MG63 (cell line): ENCODE measurements at places on chromosomes 3 and 15. TPM values are rescaled to one million over a fixed set of nuclear protein-coding genes. Genes with fewer than 3 reads are reported as not detected.

UPK1B gene
- not detected in 2 replicates for total RNA-seq

LRRC58 gene
- 23.2 and 37.0 TPM in 2 replicates for total RNA-seq

DNA sequence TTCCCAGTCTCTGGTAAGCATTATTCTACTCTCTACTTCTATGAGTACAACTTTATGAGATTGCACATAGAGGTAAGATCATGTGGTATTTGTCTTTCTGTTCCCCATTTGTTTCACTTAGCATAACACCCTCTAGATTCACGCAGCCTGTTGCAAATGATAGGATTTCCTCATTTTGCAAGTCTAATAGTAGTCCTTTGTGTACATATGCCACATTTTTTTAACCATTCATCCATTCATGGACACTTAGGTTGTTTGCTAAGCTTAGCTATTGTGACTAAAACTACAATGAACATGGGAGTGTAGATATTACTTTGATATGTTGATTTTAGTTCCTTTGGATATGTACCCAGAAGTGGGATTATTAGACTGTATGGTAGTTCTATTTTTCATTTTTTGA is 717.9 kb upstream of the ALCAM start:
- no peak for DNase-seq

HIGD2B gene
- total RNA-seq = not detected in 2 replicates

GRCh38 chr3:69385123-69385722 is 665 bp downstream of the FRMD4B start:
- DNase-seq = no peak

DNA sequence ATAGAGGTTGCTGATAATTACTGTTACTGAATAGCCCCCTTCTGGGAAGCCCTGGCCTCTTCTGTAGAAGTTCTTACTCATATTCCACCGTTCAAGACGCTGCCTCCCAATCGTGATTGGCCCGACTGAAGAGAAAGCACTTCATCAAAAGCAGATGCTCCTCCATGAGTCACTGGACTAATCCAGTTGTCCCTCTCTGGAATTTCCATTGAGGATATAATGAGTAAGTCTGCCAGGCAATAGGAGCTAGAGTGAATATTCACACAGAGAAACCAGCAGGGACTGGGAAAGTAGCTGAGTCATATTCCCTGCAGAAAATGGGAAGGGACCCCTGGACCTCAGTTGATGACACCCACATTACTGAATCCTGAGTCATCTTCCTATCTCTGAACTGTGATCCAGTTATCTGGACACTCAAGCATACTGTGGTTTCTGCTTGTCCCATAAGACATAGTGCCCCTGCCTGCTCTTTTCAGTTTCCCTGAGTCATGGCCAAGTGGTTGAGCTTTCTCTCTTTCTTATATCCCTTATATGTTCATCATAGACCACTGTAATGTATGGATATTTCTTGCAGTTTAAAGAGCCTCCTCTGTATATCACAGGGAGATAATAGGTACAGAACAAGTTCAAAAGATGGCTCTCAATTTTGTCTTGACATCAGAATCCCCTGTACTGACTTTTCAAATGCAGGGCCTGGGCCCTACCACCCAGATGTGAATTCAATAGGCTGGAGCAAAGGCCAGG is 151.2 kb upstream of the CDIN1 start:
- DNase-seq = peak; percentile 68

POLQ gene
- total RNA-seq = 4.2 and 7.4 TPM in 2 replicates

- DNase-seq = no peak
These were observed 25.9 kb downstream of the LTF start for GRCh38 chr3:46438831-46439230.

DNA sequence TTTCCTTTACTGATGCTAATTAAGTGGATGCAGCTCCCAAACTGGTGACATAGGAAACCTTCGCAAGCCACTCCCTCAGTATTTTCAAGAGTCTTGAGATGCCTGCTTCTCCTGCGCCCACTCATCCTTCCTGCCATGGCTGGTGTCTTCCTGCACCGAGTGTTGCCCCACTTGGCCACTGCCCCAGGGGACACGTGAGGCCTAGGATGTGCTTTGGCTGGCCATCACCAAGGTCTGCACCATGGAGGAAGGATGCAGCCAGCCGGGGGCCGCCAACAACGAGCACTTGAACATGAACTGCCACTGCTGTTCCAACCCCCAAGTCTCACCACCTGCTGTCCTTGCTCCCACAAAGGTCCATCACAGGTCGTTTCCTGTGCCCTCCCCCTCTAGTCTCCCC is 34.1 kb downstream of the EPHB3 start:
- DNase-seq = no peak

DNA sequence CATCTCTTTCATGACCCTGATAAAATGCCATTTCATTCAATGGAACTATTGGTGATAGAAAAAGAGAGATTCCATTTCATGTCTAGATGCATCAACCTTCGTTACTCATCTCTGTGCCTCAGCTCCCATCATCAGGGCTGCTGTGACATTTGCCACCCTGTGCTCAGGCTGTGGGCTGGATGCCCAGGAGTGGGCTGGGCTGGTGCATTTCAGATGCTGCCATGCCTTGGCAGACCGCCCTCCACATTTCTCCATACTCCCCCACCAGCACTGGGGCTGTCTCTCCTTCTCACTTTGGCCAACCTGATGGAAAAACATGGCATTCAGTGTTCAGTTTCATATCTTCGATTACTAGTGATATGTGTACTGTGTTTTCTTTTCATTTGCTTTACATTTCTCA is 59.1 kb downstream of the DNASE1L3 start:
- no peak for DNase-seq

DLL4 gene
- not detected in 2 replicates for total RNA-seq

DUOXA1 gene
- total RNA-seq = not detected in 2 replicates

DNA sequence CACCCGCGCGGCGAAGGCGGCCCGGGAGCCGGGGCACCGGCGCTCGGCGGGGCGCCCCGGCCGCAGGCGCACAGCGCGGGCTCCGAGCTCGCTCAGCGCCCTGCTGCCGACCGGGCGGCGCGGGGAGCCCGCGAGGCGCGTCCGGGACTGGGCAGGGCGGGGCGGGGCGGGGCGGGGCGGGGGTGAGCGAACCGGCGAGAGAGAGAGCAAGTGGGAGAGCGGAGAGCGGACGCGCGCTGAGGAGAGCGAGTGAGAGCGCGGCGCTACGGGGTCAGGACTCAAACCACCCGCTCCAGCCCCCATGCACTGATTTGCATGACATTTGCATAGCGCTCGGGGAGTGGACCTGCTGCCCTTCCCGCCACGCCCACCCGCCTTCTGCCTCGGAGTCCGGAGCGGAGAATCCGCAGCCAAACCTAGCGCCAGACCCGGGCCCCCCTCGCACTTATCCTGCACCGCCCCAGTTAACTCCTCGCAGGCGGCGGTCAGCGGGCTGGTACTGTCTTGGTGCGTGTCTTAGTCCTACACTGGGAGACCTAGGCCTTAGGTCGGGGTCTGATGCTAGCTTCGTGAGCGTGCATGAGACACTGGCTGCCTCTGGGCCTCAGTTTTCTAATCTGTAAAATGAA is at the start of gene MYLK:
MYLK (minus strand) TSS at position 130 of the 629 bp plus-strand sequence. CDS start 90,491 bp downstream, outside the sequence.
- peak; percentile 98 for DNase-seq

GRCh38 chr3:187343670-187344069 is 24.5 kb upstream of the RTP4 start:
- DNase-seq = no peak

DNA sequence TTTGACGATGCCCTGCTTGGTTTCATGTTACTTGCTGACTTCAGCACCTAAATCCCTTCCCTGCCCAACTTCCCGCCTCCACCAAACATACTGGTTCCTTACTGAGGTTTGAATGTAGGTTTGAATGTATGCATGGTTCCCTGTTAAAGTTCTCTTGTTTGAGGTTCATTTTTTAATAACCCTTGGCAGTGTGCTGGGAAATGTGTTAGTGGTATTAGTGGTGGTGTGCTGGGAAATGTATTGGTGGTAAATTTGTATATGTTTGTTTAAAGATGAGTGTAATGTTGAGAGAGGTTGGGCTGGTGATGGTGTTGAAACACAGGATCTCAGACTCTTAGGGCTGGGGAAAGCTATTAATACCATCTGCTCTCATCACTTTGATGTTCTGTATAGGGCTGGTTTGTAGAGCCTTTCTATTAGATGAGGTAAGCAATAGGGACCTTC is 392.7 kb downstream of the PTPRG start:
- DNase-seq = no peak

DNA sequence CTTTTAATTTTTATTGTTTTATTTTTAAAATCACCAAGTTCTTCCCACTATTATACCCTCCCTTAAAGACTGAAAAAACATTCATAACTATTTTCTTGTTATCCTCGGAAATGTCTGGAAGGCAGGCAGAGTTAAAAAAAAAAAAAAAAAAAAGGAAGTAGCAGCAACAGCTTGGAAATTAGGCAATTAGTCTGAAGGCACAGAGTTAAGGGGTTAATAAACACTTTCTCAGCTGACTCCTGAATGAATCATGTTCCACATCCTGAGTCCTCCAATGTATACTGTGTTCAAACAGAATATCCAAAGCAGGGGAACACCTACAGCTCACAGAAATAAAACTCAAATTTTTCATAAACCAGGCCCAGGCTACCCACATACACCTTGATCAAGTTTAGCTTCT is 5.8 kb downstream of the HEXA start:
- no peak for DNase-seq

FAM81A gene
- total RNA-seq = not detected in 2 replicates

ADAM10 gene
- total RNA-seq = 140 and 158 TPM in 2 replicates

DNA sequence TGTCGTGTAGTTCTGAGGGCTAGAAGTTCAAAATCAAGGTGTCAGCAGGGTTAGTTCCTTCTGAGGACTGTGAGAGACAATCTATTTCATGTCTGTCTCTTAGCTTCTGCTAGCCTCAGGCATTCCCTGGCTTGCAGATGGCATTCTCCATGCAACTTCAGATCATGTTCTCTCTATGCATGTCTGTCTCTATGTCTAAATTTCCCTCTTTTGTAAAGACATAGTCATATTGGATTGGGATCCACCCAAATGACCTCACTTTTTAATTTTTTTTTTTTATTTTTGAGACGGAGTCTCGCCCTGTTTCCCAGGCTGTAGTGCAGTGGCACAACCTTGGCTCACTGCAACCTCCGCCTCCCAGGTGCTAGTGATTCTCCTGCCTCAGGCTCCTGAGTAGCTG is 104.6 kb downstream of the RAP2B start:
- DNase-seq = no peak

EFHB gene
- total RNA-seq = not detected in 2 replicates

DNA sequence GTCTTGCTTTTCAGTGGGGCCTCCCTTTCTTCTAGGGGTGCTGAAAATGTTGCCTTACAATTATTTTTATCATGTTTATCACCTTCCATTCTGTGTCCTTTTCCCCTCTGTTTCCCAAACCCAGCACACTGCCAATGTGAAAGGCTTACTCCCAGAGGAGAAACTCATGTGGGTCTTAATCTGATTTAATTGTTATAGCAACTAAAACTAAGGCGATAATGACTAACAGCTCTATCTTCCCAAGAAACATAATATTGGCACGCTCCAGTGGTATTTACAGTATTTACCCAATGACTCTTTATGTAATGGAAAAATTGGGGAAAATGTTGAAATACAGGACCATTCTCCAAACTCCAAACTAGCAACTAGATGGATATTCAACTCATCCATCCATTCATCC is 58.4 kb downstream of the MESD start:
- DNase-seq = no peak

DNA sequence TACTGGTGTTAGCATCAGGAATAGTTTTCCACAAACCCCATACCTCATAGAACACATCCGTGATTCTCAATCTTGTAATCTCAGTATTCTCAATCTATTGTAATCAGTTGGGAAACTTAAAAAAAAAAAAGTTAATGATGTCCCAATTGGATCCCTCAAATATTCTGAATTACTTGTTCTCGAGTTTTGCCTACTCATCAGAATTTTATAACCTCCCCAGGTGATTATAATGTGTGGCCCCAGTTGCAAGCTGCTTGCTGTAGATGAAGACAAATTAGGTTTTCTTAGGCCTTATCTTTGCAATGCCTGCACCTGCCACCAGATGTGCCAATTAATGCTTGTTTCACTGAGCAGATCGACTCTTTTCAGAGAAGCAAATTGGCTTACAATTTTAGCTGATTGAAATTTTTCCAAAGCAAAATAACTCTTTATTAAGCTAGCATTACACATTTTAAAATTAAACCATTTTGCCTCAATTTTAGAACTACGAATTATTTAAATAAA is 19.0 kb upstream of the DIPK2A start:
- DNase-seq = no peak

DNA sequence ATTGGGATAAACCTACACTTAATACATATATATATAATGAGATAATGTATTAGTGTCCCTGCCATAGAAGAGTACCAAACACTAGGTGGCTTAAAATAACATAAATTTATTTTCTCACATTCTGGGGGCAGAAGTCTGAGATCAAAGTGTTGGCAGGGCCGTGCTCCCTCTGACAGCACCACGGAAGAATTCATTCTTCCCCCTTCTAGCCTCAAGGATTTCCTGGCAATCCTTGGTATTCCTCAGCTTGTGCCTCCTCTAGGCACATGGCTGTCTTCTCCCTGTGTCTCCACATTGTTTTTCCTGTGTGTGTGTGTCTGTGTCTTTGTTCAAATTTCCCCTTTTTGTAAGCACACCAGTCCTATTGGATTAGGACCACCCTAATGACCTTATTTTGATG is 115.2 kb upstream of the AGBL1 start:
- peak; percentile 9 for DNase-seq

DNA sequence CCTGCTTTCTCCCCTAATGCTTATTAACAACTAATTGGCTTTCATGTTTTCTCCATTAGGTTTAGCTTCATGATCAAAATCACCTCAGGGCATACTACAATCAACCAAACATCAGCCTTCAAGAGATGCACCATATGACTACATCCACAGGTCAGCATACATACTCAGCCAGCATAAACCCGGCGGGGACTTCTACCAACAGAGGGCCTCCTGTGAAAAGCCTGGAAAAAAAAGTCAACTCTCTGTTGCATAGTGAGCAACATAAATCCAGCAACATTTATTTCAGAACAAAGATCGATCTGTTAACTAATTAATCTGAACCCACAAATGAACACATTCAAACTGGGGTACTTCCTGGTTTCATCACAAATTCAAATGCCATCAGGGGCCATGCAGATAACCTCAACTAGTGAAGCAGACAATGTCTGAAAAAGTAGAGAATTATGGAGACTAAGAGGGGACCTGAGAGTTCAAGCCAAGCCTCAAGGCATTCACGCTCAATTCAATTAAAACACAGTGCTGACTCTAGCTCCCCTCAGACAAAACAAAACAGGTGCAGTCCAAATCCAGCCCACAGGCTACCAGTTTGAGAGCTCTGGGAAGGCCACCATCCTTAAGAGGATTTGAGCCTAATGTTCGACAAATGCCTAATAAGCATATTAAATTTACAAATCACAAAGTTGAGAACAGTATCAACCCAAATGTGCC is 124.5 kb downstream of the MAGI1 start:
- DNase-seq = no peak

CPLX3 gene
- total RNA-seq = not detected in 2 replicates

DNA sequence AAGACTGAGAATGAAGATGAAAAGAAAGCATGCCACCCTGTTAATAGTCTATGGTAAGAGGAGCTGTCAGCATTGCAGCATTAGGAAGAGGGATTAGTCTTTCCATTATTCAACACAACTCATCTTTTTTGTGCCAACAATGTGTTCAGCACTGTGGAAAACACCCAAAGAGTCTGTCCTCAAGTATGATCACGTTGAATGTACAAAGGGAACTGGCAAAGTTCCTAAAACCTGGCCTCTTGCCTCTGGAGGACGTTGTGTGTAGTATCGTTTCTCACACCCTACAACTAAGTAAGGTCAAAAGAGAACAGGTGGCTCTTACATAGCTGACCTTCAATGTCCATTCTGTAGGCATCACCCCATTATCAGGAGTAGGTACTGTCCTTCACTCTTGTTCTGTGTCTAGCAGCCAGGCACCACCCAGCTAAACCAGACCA is 147.9 kb upstream of the THBS1 start:
- DNase-seq = no peak

GRCh38 chr3:107347751-107348150 is 29.5 kb upstream of the CCDC54 start:
- no peak for DNase-seq
